SHP77 treated with DMSO at 0.1 percent for 48 hours (cell line): ENCODE measurements at places on chromosomes 11 and 22.

DNA sequence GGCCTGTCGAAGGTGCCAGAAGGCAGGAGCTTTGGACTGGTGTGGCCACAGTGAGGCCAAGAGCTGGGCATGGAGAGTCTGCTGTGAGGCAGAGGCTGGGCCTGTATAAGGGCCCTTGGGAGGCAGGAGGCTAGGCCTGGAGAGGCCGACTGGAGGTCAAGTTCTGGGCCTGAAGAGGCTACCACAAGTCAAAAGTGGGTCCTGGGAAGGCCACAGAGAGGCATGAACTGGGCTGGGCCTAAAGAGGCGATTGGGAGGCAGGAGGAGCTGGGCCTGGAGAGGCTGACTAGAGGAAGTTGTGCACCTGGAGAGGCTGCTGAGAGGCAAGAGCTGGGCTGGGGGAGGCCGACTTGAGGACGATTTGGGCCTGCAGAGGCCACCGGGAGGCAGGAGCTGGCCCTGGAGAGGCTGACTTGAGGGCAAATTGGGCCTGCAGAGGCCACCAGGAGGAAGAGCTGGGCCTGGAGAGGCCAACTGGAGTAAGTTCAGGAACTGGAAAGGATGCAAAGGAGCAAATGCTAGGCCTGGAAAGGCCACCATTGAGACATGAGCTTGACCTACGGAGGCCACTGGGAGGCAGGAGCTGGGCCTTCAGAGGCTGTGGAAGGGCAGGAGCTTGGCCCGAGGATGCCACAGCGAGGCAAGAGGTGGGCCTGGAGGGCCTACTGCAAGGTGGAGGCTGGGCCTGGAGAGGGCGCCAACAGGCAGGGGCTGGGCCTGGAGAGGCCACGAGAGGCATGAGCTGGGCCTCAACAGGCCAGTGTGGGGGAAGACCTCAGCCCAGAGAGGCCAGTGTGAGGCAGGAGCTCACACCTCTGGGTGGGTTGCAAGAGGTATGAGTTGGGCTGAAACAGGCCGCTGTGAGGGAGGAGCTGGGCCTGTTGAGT, 39.8 kb downstream of the OR4C45 start:
- DNase-seq, result no peak

- no peak for DNase-seq
Observed at GRCh38 chr11:959027-959426, 33.4 kb downstream of the AP2A2 start.

GRCh38 chr11:68141246-68142027, 20.2 kb upstream of the CHKA start:
- DNase-seq, result no peak

DNA sequence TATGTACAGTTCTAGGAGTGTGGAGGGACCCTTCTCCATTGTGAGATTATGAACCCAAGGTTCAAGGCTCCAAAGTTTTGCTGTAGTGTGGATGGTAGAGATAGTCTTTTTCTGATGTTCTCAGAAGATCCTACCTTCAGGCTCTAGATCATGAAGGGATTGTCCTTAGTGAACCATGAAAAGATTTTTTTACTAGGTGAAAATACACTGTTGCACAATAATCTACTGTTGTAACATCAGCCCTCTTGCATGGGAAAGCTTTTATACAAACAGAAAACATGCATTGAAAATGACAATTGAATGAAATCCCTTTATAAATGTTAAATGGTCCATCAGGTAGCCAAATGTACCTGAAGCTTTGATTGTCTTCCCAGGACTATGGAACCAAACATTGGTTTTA, 177.8 kb downstream of the FAM76B start:
- DNase-seq, result no peak

DNA sequence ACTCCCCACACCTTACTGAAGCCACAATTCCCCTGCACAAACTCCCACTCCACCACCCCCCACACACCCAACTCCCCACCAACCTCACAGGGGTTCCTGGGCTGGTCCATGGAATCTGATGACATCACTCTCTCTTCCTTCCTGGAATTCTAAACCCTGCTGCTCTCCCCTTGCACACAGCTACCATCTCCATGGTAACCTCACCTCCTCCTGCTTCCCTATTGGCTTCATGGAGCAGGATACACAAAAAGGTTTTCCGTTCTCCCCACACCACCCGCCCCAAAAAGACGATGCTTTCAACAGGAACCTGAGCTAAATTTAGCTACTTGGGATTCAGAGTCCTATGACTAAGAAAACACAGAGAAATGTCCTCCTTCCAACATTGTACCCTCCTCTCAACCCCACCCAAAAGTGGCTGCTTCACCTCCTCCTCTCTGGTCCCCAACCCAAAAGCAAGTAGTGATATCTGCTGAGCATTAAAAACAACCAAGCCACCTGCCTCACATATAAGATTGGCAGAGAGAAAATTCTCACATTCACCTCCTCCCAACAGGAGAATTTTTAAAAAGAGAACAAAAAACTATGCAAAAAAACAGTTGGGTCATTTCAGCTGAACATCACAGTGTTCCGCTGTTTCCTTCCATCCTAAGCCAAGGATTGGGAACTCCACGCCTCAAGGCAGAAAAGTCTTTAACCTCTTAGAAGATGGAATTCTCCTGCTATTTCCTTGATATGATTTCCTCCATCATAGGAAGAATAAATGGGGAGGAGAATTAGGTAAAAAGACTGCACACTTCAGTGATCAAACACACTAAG, 66.9 kb downstream of the RBFOX2 start:
- DNase-seq, result no peak

DNA sequence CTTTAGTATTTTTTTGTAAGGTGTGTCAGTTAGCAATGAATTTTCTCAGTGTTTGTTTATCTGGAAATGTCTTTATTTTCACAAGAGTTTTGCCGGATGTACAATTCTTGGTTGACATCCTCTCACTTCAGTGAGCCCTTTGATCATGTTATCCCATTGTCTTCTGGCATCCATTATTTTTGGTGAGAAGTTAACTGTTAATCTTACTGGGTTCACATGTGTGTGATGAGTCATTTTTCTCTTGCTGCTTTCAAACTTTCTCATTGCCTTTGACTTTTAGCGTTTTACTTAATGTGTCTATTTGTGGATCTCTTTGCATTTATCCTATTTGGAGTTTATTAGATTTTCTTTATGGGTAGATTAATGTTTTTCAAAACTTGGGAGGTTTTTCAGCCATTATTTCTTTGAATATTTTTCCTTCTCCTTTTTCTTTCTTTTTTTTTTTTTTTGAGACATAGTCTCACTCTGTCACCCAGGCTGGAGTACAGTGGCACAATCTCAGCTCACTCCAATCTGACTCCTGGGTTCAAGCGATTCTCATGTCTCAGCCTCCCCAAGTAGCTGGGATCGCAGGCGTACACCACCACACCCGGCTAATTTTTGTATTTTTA, 100.5 kb upstream of the RRM1 start:
- DNase-seq, result no peak

DNA sequence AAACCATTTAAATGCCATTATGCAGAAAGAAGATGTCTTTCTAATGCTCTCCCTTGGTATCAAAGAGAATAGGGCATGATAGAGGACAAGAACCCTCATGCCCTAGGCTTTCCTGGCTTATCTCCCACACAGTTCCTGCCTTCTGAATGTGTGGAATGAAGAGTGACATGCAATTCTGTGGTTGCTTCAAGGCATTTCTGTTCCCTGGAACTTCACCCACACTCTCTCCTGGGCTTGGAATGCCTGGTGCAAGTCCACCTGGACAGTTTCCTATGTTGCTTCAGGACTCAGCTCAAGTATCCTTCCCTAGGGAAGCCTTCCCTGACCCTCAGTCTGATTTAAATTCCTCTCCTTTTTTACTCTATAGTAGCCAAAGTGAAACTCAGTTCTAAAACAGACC, 53.8 kb upstream of the DRD2 start:
- no peak for DNase-seq

DNA sequence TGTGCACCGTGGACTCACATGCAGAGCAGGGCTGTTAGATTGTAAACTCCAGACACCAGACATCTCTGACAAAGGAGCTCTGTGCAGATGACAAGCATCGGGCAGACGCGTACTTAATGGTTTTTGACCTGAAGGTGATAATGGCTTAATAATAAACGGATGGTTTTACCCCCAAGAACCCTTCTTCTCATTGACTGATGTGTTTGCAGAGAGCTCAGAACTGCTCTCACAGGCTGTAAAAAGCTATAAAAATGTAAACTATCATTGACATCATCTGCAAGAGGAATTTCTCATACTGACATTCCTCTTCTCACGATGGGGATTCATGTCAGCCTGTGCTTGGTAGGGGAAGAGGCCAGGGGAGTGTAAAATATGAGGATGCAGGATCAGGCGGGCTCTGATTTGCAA, 8.6 kb upstream of the ARHGAP8 start:
- no peak for DNase-seq

DNA sequence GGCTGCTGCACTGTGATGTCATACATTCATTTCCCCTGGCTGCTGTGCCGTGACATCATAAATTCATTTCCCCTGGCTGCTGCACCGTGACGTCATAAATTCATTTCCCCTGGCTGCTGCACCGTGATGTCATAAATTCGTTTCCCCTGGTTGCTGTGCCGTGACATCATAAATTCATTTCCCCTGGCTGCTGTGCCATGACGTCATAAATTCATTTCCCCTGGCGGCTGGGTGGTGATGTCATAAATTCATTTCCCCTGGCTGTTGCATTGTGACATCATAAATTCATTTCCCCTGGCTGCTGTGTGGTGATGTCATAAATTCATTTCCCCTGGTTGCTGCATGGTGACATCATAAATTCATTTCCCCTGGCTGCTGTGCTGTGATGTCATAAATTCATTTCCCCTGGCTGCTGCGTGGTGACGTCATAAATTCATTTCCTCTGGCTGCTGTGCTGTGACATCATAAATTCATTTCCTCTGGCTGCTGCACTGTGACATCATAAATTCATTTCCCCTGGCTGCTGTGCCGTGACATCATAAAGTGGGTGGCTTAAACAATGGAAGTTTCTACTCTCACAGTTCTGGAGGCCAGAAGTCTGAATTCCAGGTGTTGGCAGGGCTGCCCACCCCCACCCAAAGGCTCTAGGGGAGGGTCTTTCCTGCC, 301.1 kb downstream of the SHANK2 start:
- no peak for DNase-seq

- DNase-seq, result peak; percentile 82
Observed at GRCh38 chr11:72413914-72414628, 20.3 kb downstream of the CLPB start.

- no peak for DNase-seq
Observed at GRCh38 chr11:15157606-15158137, 42.9 kb downstream of the INSC start.

DNA sequence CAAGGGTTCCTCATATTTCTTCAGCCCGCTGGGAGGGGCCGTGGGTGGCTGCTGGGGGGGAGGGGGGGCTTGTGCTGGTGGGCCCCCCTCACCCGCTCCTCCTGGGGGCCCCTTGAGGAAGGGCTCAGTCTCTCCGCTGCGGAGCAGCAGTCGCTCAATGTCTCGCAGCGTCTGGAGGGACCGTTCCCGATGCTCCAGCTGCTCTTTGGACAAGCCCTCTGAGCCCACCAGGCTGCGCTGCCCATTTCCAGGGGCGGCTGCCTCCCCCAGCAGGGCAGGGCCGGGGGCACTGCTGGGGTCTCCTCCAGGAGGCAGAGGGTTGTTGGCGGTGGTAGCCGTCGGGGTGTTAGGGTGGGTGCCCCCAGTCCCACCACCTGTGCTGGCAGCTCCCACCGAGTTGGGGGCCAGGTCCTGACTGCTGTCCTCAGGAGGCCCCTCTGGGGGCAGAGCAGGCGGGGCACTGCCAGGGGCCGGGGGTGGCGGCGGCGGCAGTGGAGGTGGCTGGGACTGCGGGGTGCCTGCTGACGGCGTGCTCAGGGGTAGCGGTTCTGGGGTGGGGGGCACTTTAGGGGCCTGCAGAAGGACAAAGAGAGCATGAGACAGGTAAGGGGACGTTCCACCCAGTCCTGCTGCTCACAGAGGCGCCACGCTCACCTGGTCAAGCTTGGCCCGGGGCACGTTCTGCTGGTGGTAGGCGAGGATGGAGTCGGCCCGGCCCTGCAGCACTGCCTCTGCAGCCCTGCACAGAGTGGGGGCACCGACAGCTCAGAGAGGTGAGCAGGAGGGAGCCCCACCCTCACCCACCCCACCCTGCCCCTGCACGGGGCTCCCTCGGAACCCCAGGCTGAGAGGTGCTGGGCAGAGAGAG, 18.9 kb downstream of the CXCR5 start:
- DNase-seq, result no peak

DNA sequence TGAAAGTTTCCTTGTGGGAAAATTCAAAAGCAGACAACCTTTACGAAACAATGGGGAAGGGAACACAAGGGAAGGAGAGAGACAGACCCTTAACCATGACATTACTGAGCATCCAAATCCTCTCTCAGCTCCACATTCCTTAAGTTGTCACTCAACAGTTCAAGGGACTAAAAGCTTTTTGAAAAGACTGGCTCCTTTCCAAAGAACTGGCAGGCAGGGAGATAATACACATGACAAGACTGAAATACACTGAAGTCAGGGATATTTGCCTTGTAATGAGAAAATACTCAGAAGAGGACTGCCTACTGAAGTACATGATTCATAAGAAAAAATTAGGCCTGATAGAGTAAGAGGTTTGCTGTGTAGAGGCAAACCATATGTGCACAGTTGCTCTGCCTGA, 69.1 kb downstream of the SMCO4 start:
- no peak for DNase-seq

DNA sequence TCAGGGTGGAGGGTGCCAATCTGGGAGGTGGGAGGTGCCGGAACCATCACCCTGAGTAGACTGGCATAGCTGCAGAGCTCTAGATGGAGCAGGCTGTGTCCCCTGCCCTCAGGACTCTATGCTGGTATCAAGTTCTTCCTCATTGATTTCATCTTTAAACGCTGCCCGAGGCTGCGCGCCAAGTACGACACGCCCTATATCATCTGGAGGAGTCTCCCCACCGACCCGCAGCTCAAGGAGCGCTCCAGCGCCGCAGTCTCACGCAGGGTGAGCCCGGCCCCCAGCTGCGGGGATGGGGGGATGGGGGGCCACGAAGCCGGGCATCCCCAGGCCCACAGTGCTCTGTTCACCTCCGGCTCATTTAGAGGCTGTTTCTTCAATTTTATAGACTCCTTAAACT, 52.5 kb downstream of the GRAMD4 start:
- no peak for DNase-seq

DNA sequence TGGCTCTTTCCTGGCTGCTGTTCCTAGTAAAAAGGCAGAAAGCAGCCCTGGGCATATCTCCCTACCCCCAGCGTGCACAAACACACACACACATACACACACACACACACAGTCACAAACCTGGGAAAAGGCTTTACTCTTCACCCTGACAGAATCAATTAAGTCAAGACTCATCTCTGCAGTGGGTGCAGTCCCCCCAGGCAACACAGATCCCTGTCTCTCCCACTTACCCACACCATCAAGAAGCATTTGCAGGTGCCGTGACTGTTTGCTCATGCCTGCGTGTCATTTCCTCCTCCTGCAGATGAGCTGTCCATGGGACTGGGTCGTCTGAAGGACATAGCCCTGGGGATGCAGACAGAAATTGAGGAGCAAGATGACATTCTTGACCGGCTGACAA, 28.6 kb downstream of the SNAP29 start:
- no peak for DNase-seq

DNA sequence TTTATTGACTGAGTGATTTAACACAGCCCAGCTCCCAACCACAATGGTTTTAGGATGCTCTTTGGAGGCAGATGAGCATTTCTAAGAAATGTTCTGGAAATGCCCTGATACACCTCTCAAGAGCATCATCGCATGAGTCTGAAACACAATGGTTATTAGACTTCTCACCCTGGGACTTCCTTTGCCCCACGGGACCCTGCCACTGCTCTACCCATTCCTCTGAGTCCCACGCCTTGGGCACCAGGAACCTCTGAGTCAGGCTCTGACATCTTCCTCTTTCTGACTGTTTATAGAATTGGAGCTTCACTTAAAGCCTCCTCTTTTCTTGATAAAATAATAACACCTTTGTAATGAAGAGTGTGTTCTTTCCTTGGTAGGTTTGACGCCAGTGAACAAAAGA, 85.6 kb upstream of the PARVA start:
- DNase-seq, result no peak
